ENCODE measurements at places on chromosomes 1 and 21.

DNA sequence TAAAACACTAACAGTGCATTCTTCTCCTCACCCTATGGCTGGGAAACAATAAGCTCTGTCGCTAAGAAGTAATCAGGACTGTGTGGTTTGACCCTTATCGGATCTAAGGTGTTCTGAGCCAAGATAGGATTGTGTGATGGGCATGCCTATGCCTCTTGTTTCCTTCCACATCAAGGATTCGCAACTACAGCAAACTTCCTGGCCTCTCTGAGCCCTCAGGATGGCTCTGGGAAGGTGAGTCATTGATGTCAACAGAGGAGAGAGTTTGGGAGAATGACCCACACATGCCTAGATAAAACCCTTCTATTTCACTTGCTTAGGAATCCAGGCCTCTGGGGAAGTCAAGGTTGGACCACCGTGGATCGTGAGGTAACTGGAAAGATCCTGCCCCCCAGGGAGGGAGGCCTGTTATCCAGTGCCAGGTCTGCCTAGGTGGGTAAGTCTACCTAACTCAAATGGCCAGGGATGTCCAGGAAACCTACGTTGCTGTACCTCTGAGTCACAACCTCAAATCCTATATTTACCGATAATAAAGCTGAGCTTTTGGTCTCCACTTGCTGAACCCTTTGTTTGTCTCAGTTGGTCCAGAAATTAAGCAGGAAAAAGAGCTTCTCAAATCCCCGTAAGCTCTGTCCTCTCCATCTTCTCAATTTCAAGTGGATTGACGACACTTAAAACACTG lies 27.4 kb downstream of the TIAM1 start:
- no peak for DNase-seq

DNA sequence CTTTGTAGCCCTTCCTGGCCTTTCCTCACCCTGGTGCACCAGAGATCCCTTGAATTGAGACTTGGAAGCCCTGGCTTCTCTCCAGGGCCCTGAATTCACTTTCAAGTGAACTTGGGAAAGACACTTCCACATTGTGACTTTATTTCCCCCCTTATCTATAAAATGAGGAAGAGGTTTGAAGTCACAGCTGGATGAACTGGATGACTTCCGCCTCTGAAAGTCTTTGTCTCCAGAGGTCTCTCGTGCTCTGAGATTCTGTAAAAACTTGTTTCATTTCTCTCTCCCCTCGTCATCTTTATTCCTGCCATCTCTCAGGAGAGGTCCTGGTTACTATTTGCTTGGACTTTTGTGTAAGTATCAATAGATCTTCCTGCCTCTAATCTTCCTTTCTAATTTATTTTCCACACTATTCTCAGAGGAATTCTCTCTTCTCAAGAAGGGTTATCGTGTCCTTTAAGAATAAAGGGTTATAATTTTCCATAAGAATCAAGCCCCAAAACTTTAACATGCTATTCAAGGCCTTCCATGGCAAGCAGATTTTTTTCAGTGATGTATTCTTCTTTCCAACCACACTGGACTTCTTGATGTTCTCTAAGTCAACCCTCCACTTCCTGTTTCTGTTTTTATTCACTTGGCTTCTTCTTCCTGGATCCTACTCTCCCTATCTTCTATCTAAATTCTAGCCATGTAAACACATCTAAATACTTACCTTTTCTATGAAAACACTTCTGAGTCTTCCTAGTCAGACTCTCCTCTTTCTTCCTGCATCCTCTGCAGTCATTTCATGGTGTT lies 6.5 kb upstream of the RPTN start:
- DNase-seq, result no peak

- no peak for DNase-seq
Measured at GRCh38 chr1:51133045-51133444, 31.0 kb downstream of the C1orf185 start.

DNA sequence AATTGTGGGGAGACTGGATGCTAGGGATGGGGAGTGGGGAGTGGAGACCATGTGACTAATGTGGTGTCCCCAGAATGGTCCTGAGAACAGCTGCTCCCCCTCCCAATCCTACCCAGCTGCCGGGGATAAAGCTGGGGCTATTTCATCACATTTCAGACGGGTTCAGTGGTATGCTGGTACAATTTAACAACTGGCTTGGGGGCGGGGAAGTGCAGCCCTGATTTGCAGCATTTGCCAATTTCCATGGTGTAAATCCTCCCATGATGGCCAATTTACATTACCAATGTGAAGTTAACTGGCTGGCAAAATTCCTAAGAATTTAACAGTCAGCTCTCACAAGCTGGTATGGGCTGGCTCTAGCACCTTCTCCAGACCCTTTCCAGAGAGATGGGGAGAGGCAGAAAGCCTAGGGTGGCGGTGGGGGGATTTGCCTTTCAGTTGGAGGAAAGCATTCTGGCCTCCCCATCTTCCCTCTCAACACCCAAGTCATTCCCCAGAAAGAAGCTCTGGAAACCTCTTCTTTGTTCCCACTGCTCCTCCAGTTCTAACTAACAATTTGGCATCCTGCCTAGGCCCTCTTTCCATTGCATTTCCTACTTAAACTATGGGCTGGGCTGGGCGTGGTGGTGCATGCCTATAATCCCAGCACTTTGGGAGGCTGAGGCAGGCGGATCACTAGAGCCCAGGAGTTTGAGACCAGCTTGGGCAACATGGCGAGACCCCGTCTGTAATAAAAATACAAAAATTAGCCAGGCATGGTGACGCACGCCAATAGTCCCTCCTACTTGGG lies 11.3 kb upstream of the ADGRB2 start:
- no peak for DNase-seq
